ENCODE measurements at places on chromosomes 1 and 21.

DNA sequence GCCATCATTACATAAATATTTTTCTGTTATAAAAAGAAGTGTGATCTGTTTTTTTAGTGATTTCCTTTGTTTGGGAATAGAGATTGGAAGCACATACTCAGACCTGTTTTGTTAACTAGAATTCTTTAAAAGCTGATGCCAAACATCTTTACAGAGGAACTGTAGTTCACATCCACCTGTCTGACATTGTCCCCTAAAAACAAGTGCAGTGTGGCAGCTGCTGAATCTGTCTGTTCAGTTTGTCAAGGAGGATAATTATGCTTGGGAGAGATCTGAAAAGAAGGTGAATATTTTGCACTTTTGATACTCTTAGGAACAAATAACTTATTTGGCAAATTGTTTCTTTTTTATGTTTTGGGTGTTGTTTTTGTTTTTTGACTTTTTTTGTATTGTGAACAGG, 13.6 kb downstream of the AGMAT start:
- no peak for DNase-seq

GRCh38 chr1:227372726-227373130, 54.4 kb upstream of the CDC42BPA start:
- DNase-seq: no peak

DNA sequence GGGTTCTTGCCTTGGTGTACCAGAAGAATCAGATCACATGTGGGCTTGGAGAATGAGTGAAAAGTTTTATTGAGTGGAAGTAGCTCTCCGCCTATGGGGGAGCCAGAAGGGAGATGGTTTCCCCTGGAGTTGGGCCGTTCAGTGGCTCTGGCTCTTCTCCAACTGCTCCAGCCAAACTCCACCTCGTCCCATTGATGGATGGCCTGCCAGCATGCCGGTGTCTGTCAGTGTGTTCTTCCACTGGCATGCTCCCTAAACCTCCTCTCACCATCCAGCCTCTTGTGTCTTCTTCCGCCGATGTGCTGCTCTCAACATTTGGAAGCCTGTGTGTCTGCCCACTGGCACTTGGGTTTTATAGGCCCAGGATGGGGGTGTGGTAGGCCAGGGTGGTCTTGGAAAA, 119.4 kb downstream of the MAP3K21 start:
- no peak for DNase-seq

DNA sequence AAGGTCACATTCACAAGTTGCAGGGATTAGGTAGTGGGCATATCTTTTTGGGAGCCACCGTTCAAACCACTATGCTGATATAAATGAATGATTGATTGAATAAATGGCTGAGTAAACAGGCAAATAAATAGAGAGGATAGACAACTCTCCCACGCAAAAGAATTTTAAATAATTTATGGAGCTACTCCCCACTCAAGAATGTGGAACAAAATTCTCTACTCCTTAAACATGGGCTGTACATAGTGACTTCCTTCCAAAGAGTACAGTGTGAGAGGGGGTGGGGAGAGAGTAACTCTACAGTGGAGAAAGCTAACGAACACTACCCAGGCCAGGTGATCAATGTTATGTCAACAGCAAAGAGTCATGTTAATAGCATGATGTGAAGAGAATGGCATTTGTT, 40.7 kb downstream of the KRTAP19-8 start:
- DNase-seq: no peak
